ENCODE measurements at places on chromosomes 3 and 15.
A peak's percentile ranks its signal among the peaks of the same experiment; 100 is the strongest.

GRCh38 chr15:74402873-74403587 lies 30.7 kb downstream of the SEMA7A start:
- no peak for DNase-seq

- no peak for DNase-seq
Measured at GRCh38 chr15:38084289-38084688, 149.8 kb downstream of the TMCO5A start.

- peak; percentile 93 for DNase-seq
Measured at GRCh38 chr15:44099671-44100070, 95.4 kb downstream of the FRMD5 start.

DNA sequence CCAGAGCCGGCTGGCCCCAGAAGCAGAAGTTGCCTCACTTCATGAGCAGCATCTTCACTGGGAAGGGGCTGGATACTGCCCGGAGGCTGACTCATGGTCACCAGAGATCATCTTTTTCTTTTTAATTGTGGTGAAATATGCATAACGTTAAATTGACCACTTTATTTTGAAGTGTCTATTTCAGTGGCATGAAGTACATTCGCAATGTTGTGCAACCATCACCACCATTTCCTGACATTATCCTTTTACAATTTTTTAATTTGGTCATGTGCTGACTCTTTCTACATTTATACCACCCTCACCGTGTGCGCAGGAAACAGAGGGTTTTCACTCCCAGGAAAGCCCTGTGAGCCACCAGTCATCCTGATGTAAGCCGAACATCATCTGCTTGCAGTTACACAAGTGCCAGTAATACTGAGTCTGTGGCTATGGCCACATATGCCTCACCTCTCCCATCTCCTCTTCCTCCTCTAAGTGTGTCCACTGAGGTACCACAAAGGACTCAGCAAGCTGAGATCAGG lies 51.6 kb upstream of the ABHD17C start:
- DNase-seq, result no peak
